Stimulated activated CD4-positive, alpha-beta T cell treated with anti-CD3 and anti-CD28 coated beads, Interleukin-1b, Interleukin-23, amount 100 ng/mL, for 48 hours (primary cell): ENCODE measurements at places on chromosomes 5 and 9.

GRCh38 chr5:38799556-38800377 is 46.0 kb upstream of the OSMR start:
- DNase-seq, result no peak

- DNase-seq, result peak; percentile 26
Observed at GRCh38 chr5:126851501-126852011, 74.6 kb downstream of the LMNB1 start.

DNA sequence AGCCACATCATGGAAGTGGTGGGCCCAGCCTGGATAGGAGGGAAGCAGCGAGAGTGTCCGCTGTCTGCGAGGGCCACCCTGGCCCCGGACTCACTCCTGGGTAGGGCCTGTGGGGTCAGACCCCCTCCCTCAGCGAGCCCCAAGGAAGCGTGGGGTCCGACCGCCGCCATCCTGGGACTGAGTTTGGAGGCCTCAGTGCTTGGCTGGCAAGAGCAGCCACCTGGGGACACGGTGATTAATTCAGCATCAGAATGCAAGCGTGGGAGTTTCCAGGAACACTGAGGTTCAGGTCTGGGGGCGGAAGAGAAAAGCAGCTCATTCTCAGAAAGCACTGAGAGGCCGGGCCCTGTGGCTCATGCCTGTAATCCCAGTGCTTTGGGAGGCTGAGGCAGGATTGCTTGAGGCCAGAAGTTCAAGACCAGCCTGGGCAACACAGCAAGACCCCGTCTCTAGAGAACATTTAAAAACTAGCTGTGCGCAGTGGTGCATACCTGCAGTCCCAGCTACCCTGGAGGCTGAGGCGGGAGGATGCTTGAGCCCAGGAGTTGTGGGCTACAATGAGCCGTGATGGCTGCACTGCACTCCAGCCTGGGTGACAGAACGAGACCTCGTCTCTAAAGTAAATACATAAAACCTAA is 18.3 kb upstream of the CAMSAP1 start:
- peak; percentile 91 for DNase-seq

DNA sequence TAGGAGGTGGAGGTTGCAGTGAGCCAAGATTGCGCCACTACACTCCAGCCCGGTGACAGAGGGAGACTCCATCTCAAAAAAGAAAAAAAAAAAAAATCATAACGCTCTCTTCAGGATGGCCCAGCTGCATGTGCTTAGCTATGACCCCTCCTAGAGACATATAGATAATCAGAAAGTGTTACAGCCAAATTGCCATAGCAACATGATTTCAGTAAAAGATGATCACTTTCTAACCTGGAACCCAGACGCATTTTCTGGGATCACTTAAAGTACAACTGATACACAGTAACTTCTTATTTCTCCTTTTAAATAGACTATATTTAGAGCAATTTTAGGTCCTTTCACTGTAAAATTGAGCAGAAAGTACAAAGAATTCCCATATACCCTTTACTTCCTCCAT is 372.9 kb downstream of the CDH18 start:
- no peak for DNase-seq

DNA sequence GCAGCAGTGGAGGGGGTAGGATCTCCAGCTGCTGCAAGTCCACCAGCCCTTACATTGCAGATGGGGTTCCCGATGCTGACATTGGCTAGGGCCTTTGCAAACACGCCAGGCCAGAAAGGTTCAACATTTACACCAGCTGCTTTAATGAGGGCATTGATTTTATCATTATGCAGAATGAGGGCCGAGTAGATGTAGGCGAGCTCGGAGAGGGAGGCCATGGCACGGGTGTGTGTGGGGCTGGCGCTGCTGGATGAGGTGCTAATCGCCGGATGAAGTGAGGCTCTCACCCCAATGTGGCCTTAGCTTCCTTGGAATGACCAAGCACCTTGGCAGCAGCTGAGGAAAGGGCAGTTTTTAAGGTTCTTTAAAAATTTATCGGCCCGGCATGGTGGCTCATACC is 27.4 kb downstream of the PHAX start:
- DNase-seq, result no peak

DNA sequence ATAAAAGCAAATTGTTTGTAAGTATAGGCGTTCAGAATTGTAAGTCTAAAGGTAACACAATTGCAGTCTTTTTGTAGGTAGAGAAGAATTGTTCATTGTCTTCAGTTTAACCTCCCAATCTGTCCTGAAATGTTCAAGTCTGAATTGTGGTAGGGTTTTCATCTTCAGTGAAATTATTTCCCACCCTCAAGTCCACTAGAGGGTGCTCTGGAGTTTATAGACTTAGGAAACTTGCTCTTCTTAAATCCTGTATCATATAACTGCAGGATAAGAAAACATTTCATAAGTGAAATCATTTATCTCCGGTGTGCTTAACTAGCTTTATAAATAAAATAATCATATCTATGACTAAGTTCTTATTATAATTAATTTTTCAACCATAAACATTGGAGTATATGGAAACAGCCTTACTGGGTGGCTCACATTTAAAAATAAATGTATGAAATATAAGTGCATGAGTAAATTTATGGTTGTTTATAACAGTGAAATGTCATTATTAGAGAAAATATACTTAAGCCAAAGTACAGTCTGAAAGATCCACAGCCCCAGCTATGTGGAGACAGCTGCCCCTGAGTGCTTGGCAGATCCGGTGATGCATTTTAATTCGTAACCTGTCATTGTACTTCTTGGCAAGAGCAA is 182.4 kb upstream of the OTULINL start:
- no peak for DNase-seq

GRCh38 chr9:128713411-128713780 is 10.5 kb downstream of the ZDHHC12 start:
- no peak for DNase-seq

GRCh38 chr9:34380511-34381315 is 4.0 kb upstream of the MYORG start:
- DNase-seq, result peak; percentile 73

DNA sequence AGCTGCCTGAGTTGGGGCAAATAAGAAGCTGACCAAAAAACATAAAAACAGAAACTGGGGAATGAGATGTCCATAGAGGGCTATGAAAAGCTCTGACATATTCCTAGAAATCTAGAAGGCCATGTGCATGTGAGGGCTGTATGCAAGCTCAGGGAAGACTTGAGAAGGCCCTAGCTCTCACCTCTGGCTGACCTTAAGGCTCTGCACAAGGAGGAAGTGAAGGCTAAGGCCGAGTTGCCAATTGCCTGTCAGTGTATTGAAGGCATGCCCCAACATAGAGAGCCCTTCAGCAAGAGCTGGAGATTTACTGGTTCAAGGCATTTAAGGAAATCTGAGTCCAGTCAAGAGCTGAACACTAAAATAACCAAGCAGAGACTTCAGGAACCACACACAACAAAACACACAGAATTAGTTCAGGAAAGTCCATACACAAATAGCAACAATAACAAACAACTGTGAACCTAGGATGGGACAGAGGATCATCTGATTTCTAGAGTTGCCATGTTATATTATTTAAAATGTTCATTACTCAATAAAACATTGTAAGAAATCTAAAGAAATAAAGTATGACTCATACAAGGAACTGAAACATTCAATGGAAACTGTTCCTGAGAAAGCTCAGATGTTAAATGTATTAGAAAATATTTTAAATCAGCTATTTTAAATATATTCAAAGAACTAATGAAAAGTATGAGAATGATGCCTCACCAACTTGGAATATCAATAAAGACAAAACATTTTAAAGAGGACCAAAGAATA is 161.8 kb downstream of the AUH start:
- DNase-seq, result no peak

DNA sequence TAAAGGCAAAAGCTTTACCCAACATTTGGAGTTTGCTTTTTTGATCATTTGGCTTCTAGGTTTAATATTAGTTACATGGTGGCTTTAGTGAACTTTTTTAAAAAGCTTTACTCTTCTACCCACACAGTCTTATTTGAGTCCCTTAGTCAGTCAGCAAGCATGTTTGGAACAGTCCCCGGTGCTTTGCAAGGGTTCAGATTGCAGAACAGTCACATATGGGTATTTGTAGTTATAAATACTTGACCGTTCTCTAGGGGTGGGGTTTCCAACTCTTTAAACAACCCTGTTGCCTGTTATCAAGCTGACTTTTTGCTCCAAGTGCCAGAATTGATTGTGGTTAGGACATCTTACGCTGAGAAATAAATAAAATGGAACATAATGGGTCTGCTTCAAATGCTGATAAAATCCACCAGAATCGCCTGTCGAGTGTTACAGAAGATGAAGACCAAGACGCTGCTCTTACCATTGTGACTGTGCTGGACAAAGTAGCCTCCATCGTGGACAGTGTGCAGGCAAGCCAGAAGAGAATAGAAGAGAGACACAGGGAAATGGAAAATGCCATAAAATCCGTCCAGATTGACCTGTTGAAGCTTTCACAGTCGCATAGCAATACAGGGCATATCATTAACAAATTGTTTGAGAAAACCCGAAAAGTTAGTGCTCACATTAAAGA is at the start of gene CAVIN4:
Gene CAVIN4 (plus strand): TSS at position 304 of the 673 bp plus-strand sequence. CDS start 65 bp downstream, at position 369.
- no peak for DNase-seq

GRCh38 chr9:109504689-109505088 is 6.6 kb upstream of the PTPN3 start:
- no peak for DNase-seq

- no peak for DNase-seq
Observed at GRCh38 chr9:135394131-135394530, 85.5 kb upstream of the PPP1R26 start.

DNA sequence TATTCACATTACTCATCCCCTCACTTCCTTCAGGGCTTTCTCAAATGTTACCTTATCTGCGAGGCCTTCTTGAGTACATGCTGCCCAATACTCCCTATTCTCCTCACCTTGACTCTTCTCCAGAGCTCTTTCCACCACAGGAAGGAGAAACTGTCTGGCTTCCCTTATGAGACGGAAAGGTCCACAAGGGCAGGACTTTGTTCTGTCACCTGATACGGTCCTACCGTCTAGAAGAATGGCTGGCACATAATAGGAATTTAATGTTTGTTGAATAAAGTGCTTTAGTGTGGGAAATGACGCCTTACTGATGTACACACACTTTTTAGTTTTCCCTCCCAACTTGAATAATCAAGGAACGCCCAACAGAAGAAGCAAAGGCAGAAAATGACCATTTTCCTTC is 52.5 kb downstream of the PFDN1 start:
- no peak for DNase-seq

DNA sequence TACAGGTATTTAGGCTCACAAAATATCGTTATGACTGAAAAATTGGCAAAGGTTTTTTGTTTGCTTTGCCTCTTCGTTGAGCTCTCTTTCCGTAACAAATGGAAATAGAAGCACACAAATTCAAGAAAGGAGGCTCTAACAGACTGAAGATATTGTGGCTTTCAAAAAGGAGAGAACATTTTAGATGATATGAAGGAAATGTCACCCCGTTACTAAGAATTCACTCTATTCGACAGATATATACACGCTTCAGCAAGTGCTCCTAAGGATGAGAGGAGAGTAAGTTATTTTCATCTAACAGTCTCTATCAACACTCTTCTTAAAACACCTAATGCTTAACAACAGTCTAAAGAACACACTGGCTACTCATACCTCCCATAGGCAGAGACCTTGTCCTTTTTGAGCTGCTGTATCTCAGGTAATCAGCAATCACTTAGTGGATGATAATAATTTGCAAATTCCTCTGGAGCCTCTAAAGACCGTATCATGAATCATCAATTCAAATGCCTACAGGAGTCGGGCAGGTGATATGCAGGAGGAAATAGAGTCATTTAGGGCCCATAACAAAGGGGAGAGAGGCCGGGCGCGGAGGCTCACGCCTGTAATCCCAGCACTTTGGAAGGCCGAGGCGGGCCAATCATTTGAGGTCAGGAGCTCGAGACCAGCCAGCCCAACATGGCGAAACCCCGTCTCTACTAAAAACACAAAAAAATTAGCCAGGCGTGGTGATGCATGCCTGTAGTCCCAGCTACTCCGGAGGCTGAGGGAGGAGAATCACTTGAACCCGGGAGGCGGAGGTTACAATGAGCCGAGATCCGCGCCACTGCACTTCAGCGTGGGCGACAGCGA is 1.4 kb upstream of the HSDL2 start:
- peak; percentile 36 for DNase-seq

DNA sequence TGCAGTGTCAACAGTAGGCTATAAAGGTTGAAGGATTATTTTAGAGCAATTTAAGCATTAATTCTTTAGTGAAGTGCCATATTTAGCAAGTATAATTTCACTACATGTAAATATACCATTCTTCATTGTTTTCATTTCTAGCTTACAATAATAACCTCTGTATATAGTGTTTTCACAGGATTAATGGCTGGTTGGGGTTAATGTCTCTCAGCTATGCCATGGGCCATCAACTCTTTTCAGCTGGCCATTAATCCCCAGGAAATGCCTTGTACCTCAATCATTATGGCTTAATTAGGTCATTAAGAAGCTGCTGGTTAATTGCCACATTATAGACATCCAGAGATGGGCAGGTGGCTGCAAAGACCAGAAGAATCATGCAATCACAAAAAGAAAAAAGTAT is 715.1 kb downstream of the MAT2B start:
- DNase-seq, result no peak

- DNase-seq, result peak; percentile 81
Observed at GRCh38 chr9:6680797-6681146, 35.2 kb upstream of the GLDC start.

GRCh38 chr5:21142791-21143190 is 1154.8 kb upstream of the CDH18 start:
- no peak for DNase-seq
